ENCODE measurements at places on chromosomes 6 and 20. TPM values are rescaled to one million over a fixed set of nuclear protein-coding genes. Genes with fewer than 3 reads are reported as not detected.

GRCh38 chr6:15184441-15184861 is 61.4 kb upstream of the JARID2 start:
- H3K4me3 ChIP-seq, result no peak overlapping the region
- no peaks in the 10 kb centered on the region for H3K27me3 ChIP-seq
- H3K36me3 ChIP-seq, result peaks cover 7% of the 10 kb centered on the region

DNA sequence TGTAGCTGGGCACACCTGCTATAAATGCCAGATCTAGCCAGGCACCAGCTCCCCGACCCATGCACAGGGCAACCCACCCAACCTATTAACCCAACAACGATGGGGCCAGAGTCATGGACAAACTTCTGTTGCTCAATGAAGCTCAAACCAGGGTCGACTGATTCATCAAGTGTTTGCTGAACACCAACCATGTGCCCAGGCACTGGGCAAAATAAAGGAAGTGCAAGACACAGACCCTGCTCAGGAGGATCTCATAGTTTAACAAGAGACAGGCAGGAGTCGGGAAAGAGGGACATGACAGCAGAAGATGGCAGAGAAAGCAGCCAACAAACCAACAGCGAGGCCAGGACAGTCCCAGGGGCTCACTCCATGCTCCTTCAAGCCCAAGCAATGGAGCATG is 18.8 kb downstream of the KCNK5 start:
- H3K4me1 ChIP-seq, result peaks cover 84% of the 10 kb centered on the region
- H3K4me3 ChIP-seq, result no peak overlapping the region
- DNase-seq, result no peak
- H3K36me3 ChIP-seq, result peaks cover 24% of the 10 kb centered on the region
- no peaks in the 10 kb centered on the region for H3K27me3 ChIP-seq
- peak overlapping the region; percentile 96 for H3K27ac ChIP-seq

DNA sequence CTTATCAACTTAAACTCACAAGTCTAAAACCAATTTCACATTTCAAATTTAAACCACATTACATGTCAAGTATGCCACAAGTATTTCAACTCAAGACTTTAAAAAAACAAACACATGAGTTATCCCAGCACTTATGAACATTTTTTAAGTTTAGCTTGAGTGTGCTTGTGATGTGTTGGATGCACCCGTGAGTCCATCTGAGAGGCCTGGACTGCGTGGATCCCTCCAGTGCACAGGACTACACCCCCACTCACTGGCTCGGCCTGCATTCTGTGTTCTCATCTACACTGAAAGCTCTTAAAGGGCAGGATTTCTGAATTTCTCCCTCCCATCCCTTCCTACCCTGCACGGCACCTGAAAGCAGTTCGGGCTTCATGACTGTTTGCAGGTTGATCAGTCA is 128.8 kb upstream of the CD93 start:
- no peak overlapping the region for H3K4me3 ChIP-seq
- H3K27me3 ChIP-seq, result peaks cover 15% of the 10 kb centered on the region
- H3K4me1 ChIP-seq, result no peaks in the 10 kb centered on the region
- no peak for DNase-seq
- no peak overlapping the region for H3K27ac ChIP-seq
- no peaks in the 10 kb centered on the region for H3K36me3 ChIP-seq

DNA sequence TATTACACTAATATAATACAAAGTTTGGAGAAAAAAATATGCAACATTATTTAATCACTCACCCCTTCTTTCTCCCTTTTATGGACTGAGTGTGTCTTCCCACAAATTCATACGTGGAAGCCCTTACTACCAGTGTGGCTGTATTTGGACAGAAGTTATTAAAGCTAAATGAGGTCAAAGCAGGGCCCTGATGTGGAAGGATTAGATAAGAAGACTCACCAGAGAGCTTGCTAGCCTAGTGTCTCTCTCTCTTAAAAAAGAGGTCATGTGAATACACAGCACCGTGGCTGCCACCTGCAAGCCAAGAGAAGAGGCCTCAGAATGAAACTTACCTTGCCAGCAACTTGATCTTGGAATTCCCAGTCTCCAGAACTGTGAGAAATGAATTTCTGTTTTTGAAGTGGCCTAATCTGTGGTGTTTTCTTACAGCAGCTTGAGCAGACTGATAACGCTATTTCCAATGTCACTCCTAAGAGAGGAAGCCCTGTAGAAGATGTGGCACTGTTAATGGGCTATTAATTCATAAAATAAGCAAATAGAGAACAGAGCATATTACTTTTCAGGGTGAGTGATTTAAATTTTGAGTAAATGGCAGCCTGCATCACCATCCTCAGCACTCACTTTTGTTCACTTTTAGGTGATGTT is 233.4 kb downstream of the TBC1D7 start:
- H3K27ac ChIP-seq, result no peak overlapping the region
- H3K4me3 ChIP-seq, result no peak overlapping the region
- H3K36me3 ChIP-seq, result no peaks in the 10 kb centered on the region

DNA sequence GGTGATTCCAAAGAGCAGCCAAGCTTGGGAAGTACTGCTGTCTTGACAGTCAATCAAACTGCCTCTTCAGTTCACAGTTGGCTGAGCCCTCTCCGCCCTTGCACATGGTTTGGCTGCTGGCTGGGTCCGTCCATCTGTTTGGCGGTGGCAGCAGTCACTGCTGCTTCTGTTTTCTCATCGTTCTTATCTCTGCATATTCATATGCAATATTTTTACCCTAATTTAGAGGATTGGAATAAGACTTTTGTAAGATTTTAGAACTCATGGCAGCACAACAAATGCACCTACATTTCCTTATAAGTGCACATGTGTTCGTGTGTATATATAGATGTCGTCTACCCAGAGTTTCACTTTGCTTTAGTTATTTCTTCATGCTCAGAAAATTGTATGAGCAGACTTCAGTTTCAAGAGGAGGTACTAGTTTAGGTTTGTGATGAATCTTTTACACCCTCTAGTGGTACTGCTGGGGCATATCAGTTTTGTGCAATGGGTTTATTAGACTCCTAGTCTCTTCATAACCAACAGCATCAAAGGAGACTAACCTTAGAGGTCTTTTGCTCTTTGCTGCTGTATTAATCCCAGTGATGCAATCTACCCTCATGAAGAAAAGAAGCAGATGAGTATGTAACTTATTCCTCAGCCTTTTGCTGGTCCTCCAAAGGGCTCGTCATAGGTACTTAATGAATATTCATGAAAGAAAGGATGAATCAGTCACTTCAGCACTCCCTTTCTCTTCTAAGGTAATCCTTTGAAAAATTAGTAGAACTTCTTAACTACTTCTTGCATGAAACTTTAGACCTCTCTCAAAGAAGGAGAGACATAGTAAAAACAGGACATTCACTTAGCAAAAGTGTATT is 44.3 kb downstream of the KHDC1L start:
- DNase-seq, result no peak
- H3K27ac ChIP-seq, result no peak overlapping the region
- no peak overlapping the region for H3K4me3 ChIP-seq
- H3K36me3 ChIP-seq, result no peaks in the 10 kb centered on the region
- H3K27me3 ChIP-seq, result no peaks in the 10 kb centered on the region
- peaks cover 18% of the 10 kb centered on the region for H3K4me1 ChIP-seq

DNA sequence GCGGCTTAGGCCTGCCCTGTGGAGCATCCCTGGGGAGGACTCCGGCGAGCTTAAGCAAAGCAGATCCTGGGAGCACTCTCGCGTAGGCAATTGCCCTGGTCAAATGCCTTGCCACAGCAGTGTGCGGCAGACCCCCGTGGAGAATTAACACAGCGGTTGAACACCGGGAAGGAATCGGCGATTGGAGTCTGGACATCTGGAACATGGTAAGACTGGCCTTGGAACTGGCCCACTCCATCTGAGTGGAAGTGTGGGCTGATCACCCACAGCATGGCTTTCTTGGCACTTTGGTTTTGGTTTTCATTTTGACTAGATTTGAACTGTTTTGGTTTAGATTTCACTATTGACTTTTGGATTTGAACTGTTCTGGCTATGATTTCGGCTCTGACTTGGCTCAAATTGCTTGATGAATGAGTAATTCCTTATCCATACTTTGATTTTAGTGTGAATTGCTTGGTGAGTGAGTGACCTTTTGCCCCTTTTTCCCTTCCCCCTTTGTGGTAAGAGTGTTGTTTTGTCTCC is 300.7 kb downstream of the RNGTT start:
- no peak overlapping the region for H3K4me3 ChIP-seq
- DNase-seq, result no peak
- no peaks in the 10 kb centered on the region for H3K4me1 ChIP-seq
- H3K27ac ChIP-seq, result no peak overlapping the region
- peaks cover 36% of the 10 kb centered on the region for H3K36me3 ChIP-seq

GRCh38 chr6:1482381-1483166 is 93.2 kb downstream of the FOXF2 start:
- no peak for DNase-seq
- H3K4me1 ChIP-seq, result peaks cover 10% of the 10 kb centered on the region
- H3K27ac ChIP-seq, result no peak overlapping the region
- 0 out of 2 replicates have a peak, but pooled peaks cover 2% of the 10 kb centered on the region for H3K36me3 ChIP-seq
- H3K4me3 ChIP-seq, result no peak overlapping the region

DNA sequence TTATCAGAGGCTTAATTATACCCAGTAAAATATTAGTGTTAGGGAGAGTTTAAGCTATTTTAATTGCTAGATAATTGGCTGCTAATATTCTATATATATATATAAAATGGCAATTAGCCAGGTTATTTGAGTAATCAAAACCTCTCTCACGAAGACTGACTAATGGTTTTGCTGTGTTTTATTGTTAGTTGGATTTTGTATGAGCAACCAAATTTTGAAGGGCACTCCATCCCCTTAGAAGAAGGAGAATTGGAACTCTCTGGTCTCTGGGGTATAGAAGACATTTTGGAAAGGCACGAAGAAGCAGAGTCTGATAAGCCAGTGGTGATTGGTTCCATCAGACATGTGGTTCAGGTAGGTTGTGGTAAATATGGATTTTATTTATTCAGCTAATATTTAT is 102.2 kb downstream of the RTN4IP1 start:
- H3K27ac ChIP-seq, result no peak overlapping the region
- no peak overlapping the region for H3K4me3 ChIP-seq
- no peaks in the 10 kb centered on the region for H3K36me3 ChIP-seq
- no peaks in the 10 kb centered on the region for H3K27me3 ChIP-seq

DNA sequence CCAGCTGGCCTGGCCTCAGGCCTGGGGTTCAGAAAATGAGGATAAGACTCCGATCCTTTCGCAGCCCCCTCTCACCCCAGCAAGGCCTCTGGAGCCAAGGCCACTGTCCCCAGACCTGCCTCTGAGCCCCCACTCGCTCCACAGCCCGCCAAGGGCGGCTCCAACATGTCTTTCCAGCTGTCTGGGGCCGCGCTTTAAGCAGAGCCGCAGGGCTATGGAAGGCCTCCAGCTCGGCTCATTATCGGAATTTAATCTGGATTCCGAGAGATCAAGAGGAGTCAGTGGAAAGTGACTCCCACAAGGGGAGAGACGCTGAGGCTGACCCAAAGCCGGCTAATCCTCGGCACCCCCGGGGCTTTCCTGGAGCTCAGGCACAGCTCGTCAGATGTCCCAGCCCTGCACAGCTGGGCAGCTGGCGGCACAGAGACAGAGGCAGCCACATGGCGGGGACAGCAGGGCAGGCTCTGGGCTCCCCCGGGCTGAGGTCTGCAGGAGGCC is 41.8 kb downstream of the BMP7 start:
- no peak overlapping the region for H3K27ac ChIP-seq
- H3K36me3 ChIP-seq, result peaks cover 4% of the 10 kb centered on the region
- H3K4me3 ChIP-seq, result no peak overlapping the region
- H3K4me1 ChIP-seq, result peaks cover 6% of the 10 kb centered on the region
- no peak for DNase-seq

DNA sequence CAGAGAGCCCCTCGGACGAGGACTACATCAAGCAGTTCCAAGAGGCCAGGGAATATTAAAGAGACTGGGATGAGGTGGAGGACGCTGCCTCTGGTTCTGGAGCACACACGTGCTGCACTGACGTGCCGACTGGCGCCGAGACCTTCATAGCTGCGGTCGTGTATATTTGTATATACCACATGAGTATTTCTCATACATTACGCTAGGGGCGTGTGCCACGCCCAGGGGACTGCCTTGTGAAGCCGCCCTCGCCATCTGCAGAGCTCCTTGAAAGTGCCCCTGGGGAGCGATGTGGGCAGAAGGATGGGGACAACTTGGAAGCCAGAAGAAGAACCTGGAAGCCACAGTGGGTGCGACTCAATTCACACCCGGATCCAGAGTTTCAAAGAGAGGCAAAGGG is 78.3 kb downstream of the ISM1 start:
- no peaks in the 10 kb centered on the region for H3K27me3 ChIP-seq
- peaks cover 3% of the 10 kb centered on the region for H3K36me3 ChIP-seq
- DNase-seq, result no peak
- no peak overlapping the region for H3K4me3 ChIP-seq
- no peaks in the 10 kb centered on the region for H3K4me1 ChIP-seq

DNA sequence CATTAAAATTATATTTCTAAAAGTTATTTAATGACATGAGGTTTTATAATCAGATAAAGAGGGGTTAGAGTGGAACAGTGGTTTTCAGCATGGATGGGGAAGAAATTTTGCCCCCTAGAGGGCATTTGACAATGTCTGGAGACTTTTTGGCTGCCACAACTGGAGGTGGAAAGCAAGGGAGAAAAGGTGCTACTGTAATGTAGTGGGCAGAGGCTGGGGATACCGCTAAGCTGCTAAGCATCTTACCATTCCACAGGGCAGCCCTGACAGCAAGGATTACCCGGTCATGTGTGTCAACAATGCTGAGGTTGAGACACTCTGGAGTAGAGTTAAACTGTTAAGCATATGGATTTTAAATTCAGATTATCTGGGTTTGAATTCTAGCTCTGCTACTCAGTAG is 52.9 kb upstream of the FABP7 start:
- DNase-seq, result peak; percentile 18
- peaks cover 12% of the 10 kb centered on the region for H3K4me1 ChIP-seq
- no peaks in the 10 kb centered on the region for H3K27me3 ChIP-seq
- H3K27ac ChIP-seq, result no peak overlapping the region

DNA sequence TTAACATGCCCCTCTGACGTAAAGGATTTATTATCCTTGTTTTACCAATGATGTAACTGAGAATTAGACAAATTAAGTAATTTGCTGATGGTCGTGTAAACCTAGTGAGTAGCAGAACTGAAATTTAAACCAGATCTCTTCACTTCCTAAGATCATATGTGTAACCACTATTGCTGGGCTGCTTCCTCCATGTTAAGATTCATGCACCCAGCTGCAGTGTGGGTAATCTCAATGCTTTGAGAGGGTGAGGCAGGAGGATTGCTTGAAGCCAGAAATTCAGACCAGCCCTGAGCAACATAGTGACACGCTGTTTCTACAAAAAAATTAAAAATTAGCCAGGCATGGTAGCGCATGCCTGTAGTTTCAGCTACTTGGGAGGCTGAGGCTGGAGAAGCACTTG is 97.9 kb downstream of the L3MBTL3 start:
- no peak for DNase-seq
- H3K36me3 ChIP-seq, result no peaks in the 10 kb centered on the region
- H3K27ac ChIP-seq, result no peak overlapping the region
- no peaks in the 10 kb centered on the region for H3K4me1 ChIP-seq
- H3K27me3 ChIP-seq, result no peaks in the 10 kb centered on the region

Gene KIF3B
- 18.2 TPM for total RNA-seq

Gene SLC22A2
- total RNA-seq, result 0.44 TPM

Gene SIRPD
- not detected for total RNA-seq

Gene CASS4
- total RNA-seq, result 0.14 TPM

Gene CHRNA4
- 5.7 TPM for total RNA-seq

Gene TTLL9
- total RNA-seq, result 0.39 TPM

Measured in WTC11 (cell line).